Amniotic stem cell (primary cell): ENCODE measurements at places on chromosomes 12 and 14.

GRCh38 chr12:111638556-111638955, 39.4 kb upstream of the ATXN2 start:
- DNase-seq, result no peak

DNA sequence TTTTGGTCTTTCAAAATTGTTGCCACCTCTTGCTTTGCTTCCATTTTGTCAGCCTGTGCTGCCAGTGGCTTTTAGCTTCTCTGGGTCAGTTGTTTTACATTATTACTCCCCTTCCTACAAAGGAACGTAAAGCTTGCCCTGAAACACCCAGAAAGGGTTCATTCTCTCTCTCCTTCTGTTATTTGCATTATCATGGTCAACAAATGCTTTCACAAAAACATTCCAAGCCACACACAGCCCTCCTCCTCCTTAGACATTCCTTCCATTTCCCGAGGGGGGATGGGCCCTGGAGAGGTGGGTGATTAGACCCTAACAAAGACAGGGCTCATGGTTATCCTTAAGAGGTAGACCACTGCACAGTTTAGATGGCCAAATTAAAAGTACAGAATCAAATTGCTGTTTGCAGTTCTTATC, 60.4 kb upstream of the SINHCAF start:
- no peak for DNase-seq

GRCh38 chr12:121949648-121950397, 31.4 kb downstream of the CFAP251 start:
- peak; percentile 6 for DNase-seq

- DNase-seq, result no peak
These were observed 47.2 kb downstream of the RALGAPA1 start for GRCh38 chr14:35761922-35762321.

DNA sequence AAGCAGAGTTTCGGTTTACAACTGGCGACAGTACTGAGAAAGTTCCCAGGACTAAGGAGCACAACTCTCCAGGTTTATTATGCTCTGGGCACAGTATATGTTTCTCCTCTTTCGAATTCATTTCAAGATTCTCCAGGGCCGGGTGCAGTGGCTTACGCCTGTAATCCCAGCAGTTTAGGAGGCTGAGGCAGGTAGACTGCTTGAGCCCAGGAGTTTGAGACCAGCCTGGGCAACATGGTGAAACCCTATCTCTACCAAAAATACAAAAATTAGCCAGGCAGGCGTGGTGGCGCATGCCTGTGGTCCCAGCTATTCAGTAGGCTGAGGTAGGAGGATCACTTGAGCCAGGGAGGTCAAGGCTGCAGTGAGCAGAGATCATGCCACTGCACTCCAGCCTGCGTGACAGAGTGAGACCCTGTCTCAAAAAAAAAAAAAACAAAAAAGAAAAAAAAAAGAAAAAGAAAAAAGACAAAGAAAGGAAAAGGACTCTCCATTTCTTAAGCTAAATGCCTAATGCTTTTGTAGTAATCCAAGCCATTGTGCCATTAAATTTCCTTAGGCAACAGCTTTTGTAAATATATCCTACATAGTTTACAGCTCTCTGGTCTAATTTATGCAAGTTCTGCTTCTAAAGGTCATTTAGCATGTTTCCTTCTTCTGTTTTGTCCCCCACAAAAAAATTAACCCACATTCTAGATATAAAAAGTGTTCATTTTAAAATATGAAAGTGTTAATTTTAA, 34.8 kb downstream of the ATL1 start:
- DNase-seq, result no peak

DNA sequence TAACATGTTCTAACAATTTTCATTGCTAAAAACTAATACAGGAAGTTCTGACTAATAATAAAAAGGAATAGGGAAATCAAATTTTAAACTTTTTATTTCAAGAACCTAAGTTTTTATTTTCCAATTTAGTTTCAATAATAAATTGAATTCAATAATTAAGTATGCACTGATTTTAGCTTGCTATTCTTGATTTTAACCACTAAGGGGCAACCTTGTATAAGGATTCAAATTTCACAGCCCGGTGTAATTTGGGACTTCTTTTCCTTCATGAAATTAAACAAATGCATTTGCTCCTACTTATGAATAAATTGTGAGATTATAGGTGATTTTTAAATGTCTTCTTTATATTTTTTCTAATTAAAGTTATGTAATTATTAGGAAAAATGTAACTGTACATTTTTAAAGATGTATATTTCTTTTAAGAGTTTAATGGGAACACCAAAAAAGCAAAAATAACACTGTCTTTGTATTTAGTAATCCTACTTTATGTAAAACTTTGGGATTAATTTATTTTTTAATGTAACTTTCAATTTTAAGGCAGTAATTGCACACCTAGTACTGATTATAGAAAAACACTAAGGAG, 241.4 kb upstream of the PDZRN4 start:
- no peak for DNase-seq

GRCh38 chr12:94699801-94700200, 49.4 kb upstream of the TMCC3 start:
- no peak for DNase-seq

GRCh38 chr12:67356380-67356774, 87.2 kb downstream of the CAND1 start:
- DNase-seq, result no peak

- no peak for DNase-seq
These were observed 444.8 kb downstream of the AEBP2 start for GRCh38 chr12:19884021-19884492.

DNA sequence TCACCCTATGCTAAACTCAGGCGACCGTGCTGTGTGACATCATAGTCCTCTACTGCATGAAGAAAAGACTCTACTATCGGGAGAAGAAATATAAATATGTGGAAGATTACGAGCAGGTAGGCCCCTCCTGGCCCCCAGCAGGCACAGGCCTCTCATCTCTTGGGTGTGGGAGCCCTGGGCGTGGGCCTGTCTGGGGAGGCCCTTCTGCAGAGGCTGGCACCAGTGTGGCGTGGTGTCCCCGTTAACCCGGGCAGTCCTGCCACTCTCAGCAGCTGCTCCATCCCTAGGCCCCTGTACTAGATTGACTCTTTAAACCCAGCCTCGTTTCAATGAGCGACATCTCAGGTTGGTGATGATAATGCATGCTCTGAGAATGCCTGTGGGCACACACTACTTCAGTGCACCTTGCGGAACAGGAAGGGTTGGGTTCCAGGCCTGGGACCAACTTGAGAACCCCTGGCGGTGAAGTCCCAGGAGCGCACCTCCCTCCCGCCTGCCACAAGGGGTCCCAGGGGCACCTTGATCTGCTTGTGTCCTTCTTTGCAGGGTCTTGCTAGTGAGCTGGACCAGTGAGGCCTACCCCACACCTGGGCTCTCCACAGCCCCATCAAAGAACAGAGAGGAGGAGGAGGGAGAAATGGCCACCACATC, 23.2 kb downstream of the P2RX4 start:
- DNase-seq, result no peak

- DNase-seq, result no peak
These were observed 7.4 kb upstream of the HOXC11 start for GRCh38 chr12:53965281-53966084.

- DNase-seq, result no peak
These were observed 102.7 kb upstream of the ST8SIA1 start for GRCh38 chr12:22437031-22437806.

DNA sequence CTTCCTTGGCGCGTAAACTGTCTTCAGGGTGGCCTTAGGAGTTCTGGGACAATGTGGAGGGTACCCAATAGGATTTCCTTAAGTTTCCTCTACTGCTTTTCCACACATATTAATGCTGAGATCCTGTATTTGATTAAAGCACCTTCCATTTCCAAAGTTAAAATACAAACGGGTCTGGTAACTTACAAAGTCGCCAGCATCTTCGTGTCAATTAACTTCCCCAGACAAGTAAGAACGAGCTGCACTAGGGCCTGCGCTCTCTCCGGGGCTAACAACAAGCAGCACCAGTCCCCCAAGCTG, 130.9 kb downstream of the NDUFA12 start:
- no peak for DNase-seq

DNA sequence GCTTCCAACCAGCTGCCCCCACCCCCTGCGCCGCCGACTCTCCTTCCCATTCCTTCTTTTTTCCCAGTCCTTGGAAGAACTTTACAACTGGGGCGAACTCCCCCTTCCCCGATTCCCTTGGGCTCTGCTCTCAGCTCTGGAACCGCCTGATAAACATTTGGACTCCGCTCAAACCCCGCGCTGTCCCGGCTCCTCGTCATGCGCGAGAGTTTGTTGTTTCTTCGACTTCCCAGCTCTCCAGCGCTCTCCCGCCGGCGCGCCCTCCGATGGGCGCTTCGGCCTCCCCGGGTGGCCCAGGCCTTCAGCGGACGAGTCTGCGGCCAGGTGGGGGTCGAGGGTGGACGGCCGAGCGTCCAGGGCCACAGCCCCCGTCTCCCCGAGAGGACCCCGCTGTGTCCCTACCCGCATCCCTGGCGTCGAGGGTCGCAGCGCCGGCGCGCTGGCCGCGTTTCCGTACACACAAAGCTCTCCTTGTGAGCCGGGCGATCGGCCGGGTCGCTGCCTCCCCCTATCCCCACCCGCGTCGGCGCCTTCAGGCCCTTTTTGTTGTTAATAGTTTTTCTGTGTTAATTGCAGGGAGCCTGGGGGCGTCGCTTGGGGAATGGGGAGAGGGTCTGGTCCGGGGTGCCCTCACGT, 847 bp downstream of the MMP14 start:
- no peak for DNase-seq

DNA sequence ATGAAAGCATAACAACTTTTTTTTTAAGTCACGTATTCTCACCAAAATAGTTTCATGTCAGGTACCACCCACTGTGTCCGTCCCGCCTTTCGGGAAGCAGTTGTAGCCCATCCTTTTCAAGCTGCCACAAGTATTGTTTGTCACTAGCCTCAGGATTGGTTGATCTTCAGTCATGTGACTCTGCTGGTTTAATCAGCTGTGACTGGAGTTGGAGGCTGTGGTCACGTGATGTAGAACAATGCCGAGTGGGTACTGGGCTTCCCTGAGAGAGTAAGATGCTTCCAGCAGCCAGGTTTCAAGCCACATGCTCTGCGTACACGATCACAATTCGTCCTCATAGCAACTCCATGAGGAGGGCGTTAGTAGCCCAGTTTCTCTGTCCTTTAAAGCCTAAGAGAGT, 83.0 kb upstream of the WSCD2 start:
- DNase-seq, result no peak

GRCh38 chr14:89618330-89618708, 201.3 kb upstream of the FOXN3 start:
- DNase-seq, result no peak

GRCh38 chr12:76450690-76451089, 102.5 kb upstream of the BBS10 start:
- no peak for DNase-seq

DNA sequence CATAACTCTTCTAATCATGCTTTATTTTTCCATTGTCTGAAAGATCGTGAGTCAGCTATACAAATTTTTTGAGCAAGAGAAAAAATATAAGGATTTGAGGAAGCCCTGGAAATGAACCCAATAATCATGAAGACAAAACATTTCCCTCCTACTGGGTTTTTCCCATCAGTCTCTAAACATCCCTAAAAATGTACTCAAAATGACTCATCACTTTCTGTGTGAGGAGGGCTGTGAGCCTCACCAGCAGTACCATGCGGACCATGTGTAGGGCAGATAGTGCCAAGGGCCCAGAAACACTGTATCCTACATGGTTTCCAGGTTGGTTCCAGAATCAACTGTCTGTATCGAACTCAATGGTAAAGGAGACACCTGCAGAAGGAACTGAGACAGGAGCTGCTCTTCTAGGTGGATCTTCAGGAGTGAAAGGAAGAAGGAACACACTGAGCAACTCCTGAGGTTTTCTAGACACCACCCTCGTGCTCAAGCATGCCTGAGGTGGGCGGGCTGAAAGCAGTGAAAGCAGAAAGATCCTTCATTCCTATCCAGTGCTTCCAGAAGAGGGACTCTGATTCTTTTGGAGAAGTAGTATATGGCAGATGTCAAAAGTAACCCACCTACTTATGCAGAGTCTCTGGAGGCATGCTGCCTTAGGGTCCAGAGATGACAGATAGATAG, 48.6 kb upstream of the RHOJ start:
- DNase-seq, result peak; percentile 36

- no peak for DNase-seq
These were observed 24.5 kb upstream of the TMCC3 start for GRCh38 chr12:94674835-94675234.

- no peak for DNase-seq
These were observed 470.8 kb upstream of the LMO3 start for GRCh38 chr12:17076811-17077210.

GRCh38 chr12:8948701-8949341, 624 bp downstream of the M6PR start:
- DNase-seq, result peak; percentile 36

DNA sequence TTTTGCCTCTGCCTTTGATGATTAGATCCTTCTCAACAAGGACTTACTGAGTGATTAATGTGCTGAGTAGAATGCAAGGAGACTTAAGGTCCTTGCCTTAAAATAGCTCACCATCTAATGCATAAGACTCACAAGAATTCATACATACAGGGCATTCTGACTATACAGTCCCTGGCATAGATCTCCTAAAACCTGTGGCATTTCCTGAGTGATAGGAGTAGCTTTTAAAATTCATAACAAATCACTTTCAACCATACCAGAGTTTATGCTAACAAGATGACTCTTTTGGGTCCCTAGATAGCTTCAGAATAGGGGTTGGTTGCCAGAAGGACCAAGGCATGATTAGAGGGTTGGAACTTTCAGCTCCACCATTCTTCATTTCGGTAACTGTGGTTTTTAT, 48.8 kb downstream of the STXBP6 start:
- DNase-seq, result no peak

- DNase-seq, result no peak
These were observed 71.7 kb downstream of the IGF1 start for GRCh38 chr12:102408487-102409297.

DNA sequence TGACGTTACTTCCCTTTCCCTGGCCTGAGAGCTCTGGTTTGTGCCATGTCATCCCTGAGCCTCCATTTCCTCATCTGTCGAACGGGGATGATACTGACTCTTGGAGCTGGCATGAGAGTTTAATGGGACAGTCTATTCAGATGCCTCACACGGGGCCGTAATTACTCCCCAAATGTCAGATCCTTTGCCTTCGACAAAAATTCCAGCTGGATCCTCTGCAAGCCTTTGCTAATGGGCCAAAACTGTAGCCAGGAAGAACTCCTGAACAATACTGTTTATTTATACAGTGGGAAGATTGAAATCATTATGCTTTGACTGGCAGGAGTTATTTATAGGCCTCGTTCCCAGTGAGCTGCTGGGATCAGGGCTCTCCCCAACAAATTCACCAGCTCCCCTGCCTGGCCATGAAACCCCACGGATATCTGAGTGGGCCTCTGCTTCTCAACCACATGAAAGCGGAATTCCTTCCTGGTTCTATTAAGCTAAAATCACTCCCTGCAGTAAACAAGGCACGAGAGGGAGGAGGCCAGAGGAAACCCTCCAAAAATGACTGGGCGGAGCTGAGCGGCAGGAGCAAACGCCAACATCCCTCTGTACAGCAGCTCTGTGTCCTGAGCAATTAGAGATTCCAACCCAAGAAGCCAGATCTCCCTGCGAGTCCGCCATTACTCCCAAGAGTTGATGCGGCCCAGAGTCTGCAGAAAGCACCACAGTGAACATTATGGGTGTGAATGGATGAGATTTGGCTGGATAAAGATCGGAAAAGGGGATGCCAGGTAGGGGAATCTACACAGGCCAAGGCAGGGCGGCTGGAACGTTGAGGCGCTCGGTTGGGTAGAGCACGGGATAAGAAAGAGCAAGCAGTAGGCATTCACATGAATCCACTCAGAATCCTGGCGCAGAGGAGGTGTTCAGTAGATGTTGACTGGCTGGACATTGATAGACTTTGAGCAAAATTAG, 326.1 kb downstream of the BCL11B start:
- DNase-seq, result no peak
